Lower leg skin (tissue), 4 donors: ENCODE measurements at places on chromosomes 2 and 18. TPM values are rescaled to one million over a fixed set of nuclear protein-coding genes. Genes with fewer than 3 reads are reported as not detected.

The DAW1 gene
- 0.25 TPM for total RNA-seq

The MYO3B gene
- total RNA-seq: 0.81 TPM

The RESP18 gene
- total RNA-seq: not detected

The SERPINB10 gene
- 1.9 TPM for total RNA-seq

The EIF5B gene
- 29.4 TPM for total RNA-seq

The FKBP7 gene
- total RNA-seq: 6.7 TPM

DNA sequence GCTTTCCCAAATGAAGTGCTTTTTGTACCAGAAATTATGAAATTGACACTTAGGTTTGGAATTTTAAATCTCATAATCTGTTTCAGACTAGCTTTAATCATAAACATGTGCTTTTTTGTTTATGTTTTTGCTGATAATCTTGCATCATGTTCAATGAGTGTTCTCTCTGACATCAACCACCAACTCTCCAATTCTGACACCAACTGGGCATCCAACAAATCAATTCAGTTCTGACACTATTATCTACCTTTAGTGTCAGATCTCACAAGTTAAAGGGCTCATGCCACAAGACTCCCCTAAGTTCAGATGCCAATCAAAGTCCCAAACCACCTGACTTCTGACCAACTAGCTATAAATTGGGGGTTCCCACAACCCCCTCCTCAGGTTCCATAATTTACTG lies 19.6 kb downstream of the PELI1 start:
- no peak for DNase-seq

- peak; percentile 66 for DNase-seq
These were observed 317.2 kb downstream of the GBX2 start for GRCh38 chr2:235850771-235851551.

DNA sequence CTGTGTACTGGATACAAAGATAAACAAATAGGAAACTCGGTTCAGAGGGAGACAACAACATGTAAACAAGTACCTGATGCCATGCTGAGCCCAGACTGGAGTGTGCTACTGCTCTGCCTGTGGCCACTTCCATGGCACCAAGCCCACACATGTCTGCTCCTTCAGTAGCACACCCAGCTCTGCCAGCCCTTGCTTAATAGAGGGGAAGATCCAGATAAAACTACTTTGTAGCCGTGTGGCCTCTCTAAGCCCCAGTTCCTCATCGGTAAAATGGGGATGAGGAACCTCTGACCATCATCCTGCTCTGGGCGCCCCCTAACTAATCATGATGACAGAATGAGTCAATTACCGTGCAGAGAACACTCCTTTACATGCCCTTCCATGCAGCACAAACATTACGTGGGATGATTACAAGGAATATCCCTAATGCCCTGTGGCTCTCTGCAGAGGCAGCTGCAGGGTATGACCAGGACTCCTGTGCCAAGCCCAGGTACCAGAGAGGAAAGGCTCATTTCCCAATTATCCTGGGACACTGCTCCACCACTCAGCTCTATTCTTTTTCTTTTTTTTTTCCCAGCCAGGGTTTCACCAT lies 34.9 kb downstream of the DNMT3A start:
- no peak for DNase-seq

DNA sequence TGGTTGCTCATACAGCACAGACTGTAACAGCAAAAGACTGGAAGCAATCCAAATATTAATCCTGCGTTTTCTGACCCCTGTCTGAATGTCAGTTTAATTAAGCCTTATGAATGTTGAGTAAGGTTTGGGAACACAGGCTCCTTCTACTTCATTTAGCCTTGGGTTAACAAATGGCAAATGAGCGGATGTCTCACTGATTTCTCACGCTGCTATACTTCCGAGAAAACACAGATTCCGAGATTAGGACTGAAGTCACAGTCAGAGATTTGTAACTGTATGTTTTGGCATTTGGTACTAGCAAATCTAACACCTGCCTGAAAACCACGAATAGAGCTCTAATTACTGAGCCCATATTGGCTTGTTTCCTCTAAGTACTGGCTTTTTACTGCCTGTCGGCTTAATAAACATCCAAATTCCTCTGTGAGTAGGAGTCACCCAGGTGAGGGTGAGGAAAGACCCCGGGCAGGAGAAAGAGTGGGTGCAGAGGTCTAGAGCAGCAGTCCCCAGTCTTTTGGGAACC lies 10.6 kb downstream of the MC5R start:
- no peak for DNase-seq

GRCh38 chr18:61948281-61948741 lies 55.5 kb upstream of the RNF152 start:
- DNase-seq: no peak

DNA sequence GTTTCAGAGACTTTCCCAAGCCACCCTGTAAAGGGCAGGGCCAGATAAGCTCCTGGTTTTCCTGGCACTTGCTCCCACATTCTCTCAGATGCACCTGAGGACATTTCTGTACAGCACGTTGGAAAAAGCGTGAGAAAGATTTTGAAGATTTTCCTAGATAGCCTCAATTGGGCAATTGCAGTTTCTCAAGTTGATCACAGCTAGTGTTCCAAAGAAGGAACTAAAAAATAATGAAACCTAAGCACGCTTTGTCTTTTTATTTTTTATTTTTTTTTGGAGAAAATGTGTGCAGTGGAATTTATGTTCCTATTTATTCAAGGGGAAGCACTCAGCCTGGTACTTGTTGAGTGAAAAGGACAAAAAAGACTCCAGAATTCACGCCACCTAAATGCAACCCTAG lies 429.1 kb downstream of the RNF144A start:
- no peak for DNase-seq

GRCh38 chr18:51726614-51727013 lies 529.1 kb upstream of the MEX3C start:
- no peak for DNase-seq

DNA sequence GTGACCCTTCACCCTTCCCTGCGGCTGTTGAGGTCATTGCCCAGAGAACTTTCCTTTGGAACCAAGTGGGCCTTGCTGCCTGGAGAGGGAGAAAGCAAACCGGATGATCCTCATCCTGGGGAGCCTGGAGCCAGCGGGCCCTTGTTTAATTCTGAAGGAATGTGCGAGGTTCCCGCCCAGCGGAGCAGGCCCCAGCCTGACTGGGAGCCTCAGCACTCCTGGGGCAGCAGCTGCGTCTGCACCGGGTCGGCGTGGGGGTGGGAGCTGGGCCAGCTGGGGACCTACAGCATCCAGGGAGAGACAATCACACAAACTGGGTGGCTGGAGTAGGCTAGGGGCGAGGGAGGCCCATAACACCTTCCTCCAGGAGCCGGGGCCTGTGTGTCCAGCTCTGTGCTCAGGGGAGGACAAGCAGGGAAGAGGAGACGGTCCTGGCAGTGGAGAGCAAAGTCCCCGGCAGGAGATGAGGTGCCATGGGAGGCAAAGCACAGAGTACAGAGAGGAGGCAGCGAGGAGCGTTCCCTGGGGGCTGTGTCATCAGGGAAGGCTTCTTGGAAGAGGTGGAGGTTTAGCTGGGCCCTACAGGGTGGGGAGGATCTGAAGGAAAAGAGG lies 61.9 kb upstream of the HAAO start:
- DNase-seq: peak; percentile 56

DNA sequence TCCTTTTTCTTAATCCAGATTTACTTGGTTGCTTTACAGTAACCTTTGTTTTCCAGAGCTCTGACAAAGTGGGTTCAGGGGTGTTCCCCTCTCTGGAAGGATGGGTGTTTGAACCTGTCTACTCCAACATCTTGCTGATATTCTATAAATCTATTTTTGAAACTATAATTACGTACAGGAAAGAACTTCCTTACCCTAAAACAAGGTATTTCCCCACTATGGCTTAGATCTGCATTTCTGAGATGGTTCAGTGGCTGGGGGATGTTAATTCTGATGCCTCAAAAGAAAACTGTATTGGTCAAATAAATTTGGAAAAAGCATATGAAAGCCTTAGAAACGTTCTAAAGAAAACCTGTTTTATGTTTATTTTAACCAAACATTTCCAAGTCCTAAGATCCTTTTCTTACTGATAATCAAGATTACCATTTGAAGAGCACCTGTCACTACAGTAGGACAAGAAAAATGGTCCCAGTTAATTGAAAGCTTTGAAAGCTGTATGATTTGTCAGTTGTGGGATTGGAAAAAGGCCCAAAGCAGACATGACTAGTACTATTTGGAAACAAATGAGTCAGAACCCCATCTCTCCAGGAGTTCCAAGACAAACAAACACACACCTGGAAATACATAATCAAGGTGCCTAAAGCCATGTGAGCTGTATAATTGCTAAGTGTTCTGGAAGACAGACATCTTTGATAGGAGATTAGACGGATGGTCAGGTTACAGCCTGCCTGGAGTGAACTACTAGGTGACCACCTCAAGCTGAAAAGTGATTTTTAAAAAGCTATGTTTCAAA lies 57.5 kb downstream of the KDM3A start:
- no peak for DNase-seq

GRCh38 chr2:18154259-18154658 lies 275.8 kb downstream of the KCNS3 start:
- DNase-seq: no peak

- DNase-seq: no peak
These were observed 13.6 kb upstream of the MSH6 start for GRCh38 chr2:47769318-47769717.

DNA sequence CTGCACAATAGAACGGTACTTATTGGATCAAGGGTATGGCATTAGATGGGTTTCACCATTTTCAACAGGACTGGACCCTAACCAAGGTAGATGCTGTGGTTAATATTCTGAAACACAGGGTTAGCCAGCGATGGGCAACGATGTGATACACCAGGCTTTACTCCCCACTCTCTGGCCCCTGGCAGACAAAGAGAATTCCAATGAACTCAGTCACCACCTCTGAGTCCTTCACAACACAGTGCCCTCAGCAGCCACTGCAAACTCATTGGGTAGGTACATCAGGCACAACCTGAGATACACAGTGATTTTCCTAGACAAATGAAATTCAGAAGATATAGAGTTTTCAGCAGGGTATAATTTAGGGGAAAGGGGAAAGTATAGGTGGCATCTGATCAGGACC lies 634.5 kb downstream of the ZEB2 start:
- no peak for DNase-seq

GRCh38 chr2:200373973-200374416 lies 67.5 kb downstream of the SPATS2L start:
- DNase-seq: no peak

- DNase-seq: peak; percentile 58
These were observed 138.1 kb downstream of the INO80D start for GRCh38 chr2:205947621-205948495.

GRCh38 chr2:230668184-230668938 lies 44.3 kb upstream of the CAB39 start:
- DNase-seq: no peak

- DNase-seq: no peak
These were observed 83.6 kb downstream of the TRABD2A start for GRCh38 chr2:84797271-84797670.
